ENCODE measurements at places on chromosomes 5 and 9.
A peak's percentile ranks its signal among the peaks of the same experiment; 100 is the strongest.

- DNase-seq = no peak
Measured at GRCh38 chr9:106779796-106780195, 83.2 kb upstream of the ZNF462 start.

GRCh38 chr9:99181621-99182020, 40.1 kb downstream of the ALG2 start:
- no peak for DNase-seq

DNA sequence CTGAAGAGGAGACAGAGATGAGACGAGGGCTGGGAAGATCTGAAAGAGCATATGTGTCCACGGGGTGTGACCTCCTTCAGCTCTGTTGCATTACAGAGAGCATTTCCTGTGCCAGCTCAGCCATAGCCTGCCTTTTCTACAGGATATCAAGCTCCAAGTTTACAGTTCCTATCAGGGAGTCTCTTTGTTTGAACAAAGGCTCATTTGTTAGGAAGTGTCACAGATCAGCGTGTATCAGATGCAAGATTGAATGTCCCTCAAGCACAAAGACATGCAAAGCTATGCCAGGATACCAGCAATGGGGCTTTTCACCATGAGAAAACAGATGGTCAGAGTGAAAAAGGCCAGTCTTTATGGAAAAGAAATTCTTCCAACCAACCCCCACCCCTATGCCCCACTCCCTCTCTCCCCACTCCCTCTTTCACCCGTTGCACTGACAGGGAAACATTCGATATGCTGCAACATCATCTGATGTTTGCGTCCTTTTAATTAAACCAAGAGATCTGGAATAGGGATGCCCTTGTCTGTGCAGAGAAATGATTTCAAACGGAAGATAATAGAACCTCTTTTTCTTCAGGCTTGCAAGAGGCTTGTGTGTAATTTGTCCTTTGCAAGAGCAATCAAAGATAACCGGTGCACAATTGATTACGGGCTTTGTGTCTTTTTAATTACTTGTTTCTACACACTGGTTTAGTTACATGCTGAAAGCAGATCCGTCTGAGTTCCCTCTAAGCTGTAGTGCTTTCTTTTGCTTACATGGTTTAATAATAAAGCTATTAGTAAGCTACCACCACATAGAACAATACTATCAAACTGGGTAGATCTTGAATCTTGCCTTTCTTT, 263.1 kb upstream of the RGMB start:
- no peak for DNase-seq

DNA sequence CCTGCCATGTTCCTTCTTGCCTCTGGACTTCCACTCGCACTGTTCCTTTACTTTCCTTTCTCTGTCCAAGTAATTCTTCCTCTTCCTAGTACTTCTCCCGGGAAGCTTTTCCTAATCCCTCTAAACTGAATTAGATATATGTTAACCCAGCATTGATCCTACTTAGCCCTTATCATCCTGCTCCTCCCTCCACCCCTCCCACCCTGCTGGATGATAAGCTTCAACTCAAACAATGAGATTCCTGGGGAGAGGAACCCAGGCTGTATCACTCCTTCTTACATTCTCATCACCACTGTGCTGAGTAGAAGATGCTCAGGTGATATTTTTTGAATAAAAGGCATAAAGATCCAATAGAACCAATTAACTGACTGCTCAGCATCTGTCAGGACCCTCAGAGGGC, 45.7 kb downstream of the CDK5RAP2 start:
- DNase-seq = peak; percentile 82

- DNase-seq = peak; percentile 4
Measured at GRCh38 chr5:1322955-1323802, 21.7 kb downstream of the CLPTM1L start.

DNA sequence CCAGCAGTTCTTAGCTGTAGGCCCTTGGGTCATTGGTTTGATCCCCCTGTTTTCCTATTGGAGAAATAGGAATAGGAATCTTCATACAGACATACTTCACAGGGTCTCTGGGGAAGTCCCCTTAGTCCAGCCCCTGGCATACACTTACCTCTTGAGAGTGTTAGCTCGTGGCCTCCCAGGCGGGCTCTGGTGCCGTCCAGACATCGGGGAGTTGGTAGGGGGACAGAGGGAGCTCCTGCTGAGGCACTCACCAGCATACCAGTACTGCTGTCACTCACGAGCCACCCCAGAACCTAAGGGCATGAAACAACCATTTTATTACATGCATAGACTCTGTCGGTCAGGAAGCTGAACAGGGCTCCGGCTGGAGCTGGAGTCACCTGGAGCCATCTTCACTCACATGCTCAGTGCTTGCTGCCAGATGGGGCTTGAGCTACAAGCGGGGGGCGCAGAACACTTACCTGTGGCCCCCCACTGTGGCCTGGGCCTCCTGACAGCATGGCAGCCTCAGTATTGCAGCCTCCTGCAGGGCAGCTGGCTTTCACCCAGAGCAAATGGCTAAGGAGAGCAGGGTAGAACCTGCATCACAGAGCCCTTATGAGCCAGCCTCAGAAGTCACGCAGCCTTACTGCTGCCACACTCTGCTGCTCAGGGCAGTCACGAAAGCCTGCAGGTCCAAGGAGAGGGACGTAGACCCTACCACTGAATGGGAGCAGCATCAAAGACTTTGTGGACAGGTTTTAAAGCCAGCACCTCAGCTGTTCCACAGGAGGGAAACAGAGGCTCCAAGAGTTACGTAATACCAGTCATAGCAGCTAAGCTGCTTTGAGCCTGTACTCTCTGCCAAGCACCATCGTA, 58.3 kb upstream of the ANGPTL2 start:
- peak; percentile 4 for DNase-seq

DNA sequence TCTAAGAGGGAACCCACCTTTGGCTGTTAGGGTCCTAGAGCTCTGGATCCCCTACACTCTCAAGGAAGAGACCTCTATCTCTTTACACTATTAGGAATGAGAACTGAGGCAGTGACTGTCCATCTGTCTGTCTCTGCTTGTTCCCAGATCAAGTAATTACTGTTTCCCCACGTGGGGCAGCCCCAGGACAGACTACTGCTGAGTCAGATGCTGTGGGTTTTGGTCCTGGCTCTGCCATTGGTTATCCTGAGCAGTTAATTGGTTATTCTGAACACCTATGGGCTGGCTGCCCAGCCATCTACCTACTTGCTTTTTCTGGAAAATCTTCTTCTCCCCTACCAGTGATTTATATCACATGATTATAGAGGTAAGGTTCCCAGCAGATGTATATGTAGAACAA, 33.3 kb downstream of the FBXO10 start:
- no peak for DNase-seq

DNA sequence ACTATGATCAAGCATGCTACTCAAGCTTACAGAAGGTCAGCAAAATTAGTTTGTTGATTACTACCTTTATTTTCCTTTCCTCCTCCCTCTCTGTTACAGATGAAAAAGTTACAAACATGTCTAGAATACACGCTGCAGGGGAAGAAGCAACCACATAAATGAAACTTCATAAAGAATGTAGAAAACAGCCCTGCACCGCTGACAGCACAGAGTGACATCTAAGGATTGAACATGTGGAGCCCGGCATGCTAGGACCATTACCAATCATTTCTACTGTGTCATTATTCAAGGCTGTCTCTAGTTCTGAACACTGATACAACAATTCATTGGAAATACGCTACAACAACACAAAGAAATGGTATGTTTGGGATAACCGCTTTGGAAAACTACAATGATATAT, 261.1 kb downstream of the MLLT3 start:
- no peak for DNase-seq

GRCh38 chr9:130682421-130683121, 11.0 kb upstream of the EXOSC2 start:
- DNase-seq = peak; percentile 84

GRCh38 chr5:54217826-54218503, 92.4 kb downstream of the ARL15 start:
- DNase-seq = peak; percentile 33

GRCh38 chr9:126413391-126414068, 86.9 kb downstream of the MVB12B start:
- no peak for DNase-seq

DNA sequence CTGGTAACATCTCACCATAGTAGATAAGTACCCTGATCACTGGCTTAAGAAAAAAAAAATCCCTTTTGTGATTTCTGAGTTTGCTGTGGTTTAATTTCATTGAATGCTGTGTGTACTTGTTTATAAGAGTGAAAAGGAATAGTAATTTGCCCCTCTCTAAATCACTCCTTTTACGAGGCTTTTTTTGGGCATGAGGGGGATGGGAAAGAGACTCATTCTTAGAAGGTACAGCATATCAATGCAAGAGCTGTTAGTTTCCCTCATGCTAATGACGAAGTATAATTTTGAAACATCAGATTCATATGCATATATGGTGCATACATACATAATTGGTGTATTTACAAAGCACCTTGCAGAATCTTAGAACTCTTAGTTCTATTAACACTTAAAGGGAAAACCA, 2.4 kb upstream of the SLC44A1 start:
- DNase-seq = no peak

- DNase-seq = no peak
Measured at GRCh38 chr9:33285502-33285901, 4.8 kb upstream of the NFX1 start.

GRCh38 chr5:8685704-8686103, 816.8 kb downstream of the MTRR start:
- peak; percentile 21 for DNase-seq

- no peak for DNase-seq
Measured at GRCh38 chr5:38341056-38341455, 82.7 kb downstream of the EGFLAM start.

DNA sequence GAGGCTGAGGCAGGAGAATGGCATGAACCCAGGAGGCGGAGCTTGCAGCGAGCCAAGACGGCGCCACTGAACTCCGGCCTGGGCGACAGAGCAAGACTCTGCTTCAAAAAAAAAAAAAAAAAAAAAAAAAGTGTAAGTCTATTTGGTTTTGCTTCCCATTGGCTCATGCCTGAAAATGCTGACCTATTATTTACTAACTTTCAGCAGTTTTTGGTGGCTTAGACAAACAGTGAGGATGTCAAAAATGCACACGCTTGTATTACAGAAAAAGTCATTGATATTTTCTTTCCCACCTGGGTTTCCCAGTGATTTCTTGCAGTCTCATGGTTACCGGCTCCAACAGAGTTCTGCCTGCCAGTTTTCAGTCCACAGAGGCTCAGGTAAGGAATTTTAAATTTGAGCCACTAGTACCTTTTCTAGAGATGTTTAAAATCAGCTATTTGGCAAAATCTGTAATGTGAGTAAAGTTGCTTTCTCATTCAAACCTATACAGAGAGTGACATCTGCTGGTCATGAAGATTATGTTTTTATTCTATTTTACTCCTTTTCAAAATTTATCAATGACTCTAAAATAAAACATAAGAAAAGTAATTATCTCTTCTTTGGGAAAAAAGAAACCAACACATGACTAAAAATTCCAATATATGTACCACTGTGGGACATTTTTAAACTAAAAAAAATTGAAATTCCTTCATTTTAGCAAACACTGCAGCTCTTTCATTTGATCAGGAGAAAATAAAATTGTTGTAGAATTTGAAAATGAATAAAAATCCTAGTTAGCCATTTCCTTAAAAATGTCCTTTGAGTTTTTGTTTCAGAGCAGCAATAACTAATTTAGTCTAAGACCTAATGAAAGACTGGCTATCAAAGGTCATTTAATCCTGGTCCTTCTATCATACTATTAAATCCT, 8.8 kb downstream of the FAM200C start:
- DNase-seq = no peak

DNA sequence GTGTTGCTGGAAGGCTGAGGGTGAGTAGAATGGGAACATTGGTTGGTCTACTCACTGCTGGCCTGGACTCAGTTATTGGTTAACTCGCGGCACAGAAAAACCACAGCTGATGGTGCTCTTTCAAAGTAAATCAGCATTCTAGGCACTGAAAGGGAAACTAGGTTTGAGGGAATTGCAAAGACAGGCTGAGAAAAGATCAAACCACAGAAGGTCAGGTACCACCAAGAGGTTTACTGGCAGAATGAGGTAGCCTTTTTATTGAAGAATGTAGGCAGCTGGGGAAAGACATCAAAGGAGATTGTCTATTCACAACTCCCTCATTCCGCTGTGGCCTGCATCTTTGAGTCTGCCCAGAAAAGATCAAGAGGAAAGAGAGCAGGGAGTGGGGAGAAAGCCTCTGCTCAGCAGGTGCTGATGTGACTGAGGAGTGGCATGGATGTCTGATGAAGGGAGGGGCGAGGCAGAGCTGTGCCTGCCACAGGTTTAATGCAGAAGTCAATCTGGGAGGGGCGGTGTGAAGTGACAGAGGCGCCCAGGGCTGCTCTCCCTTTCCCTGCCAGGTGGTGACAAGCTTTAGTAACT, 255.5 kb downstream of the MAN2A1 start:
- no peak for DNase-seq

DNA sequence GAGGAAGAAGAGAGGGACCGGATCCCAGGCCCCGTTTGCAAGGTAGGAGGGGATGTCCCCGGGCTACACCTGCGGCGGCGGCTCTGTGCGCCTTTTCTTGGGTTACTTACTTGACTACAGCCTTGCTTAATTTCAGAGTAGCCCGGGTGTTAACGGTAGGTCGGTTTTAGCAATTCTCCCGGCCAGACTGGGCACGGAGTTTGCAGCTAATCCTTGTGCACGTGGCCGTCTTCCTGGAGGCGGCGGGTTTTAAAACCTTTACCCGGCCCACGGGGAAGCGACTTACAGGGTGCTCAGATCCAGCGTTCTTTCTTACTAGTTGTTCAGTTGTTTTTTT, 313 bp downstream of the BRIX1 start:
- DNase-seq = peak; percentile 21

DNA sequence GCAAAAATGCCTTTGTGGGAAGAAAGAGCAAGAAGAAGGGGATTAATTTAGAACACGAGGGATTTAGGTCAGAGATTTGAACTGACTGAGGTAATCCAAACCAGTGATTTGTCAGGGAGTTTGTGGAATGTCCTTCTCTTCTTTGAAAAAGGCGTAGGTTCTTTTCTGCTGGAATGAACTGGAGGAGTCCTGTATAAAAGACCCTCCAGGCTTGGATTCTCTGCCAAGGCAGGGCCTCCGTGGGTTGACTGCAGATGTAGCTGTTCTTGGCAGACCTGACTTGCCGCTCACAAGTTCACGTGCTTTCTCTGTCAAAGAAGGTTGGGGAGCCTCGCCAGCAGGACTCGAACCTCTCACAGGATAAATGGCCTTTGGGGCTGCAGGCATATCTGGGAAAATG, 62.8 kb upstream of the STC2 start:
- no peak for DNase-seq

DNA sequence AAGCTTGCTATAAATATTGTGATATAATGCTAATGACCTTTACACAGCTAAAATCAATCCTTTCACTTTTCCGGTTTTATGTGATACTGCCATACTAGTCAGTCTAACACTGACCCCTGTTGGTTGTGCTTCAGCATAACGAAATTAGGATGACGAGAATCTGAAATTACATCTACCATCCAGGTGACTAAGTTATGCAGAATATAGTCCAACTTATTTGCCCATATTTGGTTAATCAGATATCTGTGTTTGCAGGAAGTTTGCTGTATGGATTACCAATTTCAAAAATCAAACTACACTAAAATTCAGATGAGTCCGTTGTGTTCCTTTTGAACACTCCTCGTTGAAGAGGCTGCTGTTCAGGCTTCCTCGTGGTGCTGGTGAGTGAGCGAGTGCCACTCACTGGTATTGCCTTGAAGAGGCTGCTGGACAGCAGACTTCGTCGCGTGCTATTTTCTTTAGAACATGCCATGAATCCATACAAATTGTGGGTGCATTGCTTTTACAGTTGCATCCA, 32.5 kb downstream of the TENT4A start:
- DNase-seq = peak; percentile 25

GRCh38 chr9:38125889-38126288, 56.9 kb upstream of the SHB start:
- no peak for DNase-seq

GRCh38 chr5:151058891-151059489, 21.8 kb downstream of the TNIP1 start:
- DNase-seq = no peak
